ENCODE measurements at places on chromosomes 3 and 15.

GRCh38 chr3:64687781-64688604 is at the start of gene ADAMTS9:
ADAMTS9 (minus strand) TSS chr3:64688000; CDS start chr3:64687657, 343 bp downstream.
- no peak for DNase-seq

DNA sequence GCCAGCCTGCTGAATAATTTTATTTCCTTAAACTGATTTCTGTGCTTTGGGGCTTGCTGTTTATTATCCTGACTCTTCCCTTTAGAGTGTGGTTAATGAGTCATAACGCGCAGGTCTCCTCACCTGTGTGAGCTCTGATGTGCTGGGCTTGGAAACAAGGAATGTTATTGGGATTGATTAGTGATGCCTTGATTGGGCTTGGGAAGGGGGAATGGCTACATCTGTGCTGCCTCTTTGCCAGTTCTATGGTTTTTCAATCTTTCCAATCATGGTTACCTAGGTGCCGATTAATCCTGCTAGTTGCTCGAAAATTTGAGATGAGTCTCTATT is 161.0 kb downstream of the THSD4 start:
- no peak for DNase-seq

- DNase-seq: peak; percentile 13
Observed at GRCh38 chr3:120147072-120147871, 53.0 kb upstream of the GSK3B start.

- no peak for DNase-seq
Observed at GRCh38 chr3:183560607-183561006, 5.1 kb upstream of the KLHL6 start.

DNA sequence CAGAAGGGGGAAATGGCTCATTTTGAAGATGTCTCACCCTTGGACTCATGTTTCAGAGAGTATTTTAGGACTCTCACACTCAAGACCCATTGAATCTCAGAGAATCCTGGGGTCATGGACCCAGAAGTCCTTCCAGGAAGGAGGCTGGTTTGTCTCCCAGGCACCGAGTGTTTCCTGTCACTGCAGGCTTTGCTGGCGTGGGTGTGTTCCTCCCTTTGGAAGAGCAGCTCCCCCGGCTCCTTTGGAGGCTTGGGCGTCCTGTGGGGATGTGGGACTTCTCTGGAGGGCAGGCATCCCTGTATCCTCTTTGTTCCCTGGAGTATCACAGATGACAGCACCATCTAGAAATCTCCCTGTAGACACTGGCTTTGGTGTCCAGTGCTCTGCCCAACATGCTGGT is 40.0 kb downstream of the DNAH1 start:
- no peak for DNase-seq

- no peak for DNase-seq
Observed at GRCh38 chr15:99424131-99424571, 141.6 kb upstream of the MEF2A start.

DNA sequence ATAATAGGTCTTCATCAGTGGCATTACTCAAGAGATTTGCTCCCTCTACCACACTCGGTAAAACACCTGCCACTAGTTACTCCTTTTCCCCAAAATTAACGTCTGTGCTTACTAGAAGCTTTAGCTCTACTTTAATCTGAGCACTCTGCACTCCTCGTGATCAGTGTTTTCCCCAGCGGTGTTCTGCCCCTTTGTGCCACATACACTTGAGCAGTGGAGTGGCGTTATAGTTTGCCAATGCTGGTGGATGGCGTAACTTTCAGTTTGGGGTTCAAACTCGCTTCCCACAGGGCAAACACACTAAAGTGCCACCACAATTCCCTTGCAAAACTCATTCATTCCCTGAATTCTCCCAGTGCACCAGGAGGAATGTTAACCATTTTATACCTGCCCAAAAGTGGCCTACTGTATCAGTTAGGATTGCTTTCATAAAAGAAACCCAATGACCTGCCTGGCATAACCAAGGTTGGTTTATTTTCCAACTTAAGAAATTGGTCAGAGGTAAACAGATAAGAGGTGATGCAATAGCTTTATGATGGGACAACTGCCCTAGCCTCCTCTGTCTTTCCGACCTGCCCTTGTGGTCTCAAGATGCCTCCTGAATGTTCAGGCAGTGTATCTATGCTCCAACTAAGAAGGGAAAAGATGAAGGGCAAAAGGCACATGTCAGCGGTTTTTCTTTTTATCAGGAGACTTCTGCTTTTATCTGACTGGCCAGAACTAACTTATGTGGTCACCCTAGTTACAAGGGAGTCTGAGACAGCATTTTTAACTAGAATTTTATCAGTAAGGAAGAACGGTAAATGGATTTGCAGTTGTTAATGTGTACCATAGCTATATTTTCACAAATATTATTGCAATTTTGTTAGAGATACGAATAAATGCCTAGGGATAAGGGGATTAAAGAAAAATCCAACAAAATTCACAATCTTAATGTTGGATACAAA is 83.9 kb downstream of the FSIP1 start:
- DNase-seq: no peak

GRCh38 chr3:55309336-55309735 is 177.8 kb downstream of the WNT5A start:
- DNase-seq: no peak

DNA sequence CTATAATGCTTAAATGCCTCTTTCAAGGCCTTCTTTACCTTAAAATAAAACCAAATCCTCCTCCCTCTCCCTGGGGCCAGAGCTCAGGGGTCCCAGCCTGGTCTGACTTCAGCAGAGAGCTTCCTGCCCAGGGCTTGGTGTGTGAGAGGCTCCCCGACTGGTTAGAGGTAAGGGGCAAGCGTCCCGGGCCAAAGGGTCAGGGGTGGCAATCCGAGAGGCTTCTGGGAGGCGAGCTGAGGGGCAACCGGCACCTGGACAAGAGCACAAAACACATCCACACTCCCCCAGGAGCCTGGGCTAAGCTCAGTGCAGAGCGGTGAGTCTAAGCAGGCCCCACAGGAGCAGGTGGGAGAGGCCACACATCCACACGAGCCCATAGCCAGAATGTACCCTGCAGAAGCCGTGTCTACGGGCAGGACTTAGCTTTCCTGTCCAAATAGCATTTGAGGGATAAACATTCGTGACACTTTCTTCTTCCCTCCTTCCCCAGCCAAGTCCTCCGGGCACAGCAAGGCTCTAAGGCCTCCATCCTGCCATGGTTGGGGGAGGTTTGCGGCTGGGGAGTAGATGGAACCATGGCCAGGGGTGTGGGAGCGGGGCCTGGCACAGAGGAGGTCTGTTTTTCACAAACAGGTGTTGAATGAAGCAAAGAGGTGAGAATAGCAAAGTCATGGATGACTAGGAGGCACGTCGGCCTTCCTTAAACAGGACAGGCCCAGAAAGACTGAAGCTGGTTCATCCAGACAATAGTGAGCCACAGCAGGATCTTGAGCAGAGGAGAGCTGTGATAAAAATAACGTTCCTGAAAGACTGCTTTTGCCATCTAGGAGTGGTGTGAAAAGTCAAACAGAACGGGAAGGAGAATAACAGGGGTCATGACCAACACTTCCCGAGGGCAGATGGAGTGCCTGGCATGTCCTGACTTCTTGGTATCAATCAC is 98.7 kb upstream of the IQSEC1 start:
- no peak for DNase-seq
